T-helper 2 cell (primary cell): ENCODE measurements at places on chromosomes 11 and 22.
A peak's percentile ranks its signal among the peaks of the same experiment; 100 is the strongest.

- no peak for DNase-seq
Measured at GRCh38 chr11:57276971-57277675, 40.1 kb upstream of the APLNR start.

GRCh38 chr11:17391493-17392355, 3.3 kb upstream of the KCNJ11 start:
- DNase-seq: no peak

GRCh38 chr11:91308069-91308468, 916.5 kb upstream of the FAT3 start:
- no peak for DNase-seq

- DNase-seq: no peak
Measured at GRCh38 chr11:113182288-113182687, 132.1 kb upstream of the TTC12 start.

DNA sequence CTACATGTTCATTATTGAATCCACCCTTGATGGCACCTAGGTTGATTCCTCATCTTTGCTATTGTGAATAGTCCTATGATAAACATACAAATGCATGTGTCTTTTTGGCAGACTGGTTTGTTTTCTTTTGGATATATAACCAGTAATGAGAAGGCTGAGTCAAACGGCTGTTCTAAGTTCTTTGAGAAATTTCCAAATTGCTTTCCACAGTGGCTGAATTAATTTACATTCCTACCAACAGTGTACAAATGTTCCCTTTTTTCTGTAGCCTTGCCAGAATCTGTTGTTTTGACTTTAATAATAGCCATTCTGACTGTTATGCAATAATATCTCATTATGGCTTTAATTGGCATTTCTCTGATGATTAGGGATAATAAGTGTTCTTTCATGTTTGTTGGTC, 184.9 kb downstream of the CASP12 start:
- no peak for DNase-seq

GRCh38 chr11:2219318-2220017, 47.9 kb upstream of the TH start:
- DNase-seq: no peak

GRCh38 chr22:42425337-42425988, 6.7 kb downstream of the NFAM1 start:
- no peak for DNase-seq

- DNase-seq: no peak
Measured at GRCh38 chr11:131750152-131750551, 379.7 kb downstream of the NTM start.

GRCh38 chr11:65432686-65433582, 10.3 kb downstream of the NEAT1 start:
- no peak for DNase-seq

- no peak for DNase-seq
Measured at GRCh38 chr11:63920126-63920938, 3.4 kb upstream of the RCOR2 start.

DNA sequence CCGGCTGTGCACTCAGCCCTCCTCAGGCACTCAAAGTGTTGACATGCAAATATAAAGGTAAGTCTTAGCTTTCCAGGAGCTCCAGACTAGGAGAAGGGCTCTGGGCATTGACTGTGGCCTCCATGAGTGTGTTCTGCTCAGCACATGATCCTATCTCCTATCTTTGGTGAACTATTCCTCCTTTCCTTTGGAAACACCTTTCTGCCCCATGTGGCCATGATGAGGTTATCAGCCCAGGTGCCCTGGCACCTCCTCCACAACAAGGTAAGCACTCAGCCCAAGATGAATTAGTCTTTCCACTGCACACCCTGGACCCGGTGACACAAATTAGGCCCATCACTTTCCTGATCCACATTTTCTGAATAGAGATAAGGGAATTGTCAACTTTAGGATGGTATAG, 37.9 kb upstream of the LMO1 start:
- no peak for DNase-seq

- no peak for DNase-seq
Measured at GRCh38 chr11:108961095-108961494, 296.2 kb downstream of the DDX10 start.

DNA sequence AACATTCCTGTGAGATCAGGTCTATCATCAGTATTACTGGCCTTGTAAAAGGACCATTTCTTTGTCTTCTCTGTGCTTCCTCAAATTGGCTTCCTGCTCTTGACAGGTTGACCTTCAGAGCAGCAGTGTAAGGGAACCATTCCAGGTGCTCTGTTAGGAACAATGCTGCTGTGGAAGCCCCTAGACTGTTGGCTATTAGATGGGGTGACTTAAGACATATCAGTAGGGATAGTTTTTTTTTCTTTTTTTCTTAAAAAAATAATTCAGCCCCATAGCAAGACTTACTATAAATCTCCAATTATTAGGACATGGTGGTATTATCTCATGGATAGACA, 37.6 kb downstream of the COA4 start:
- DNase-seq: no peak

GRCh38 chr11:11163236-11163635, 189.8 kb downstream of the CSNK2A3 start:
- no peak for DNase-seq

GRCh38 chr11:119912229-119912628, 183.2 kb upstream of the NECTIN1 start:
- DNase-seq: no peak

- no peak for DNase-seq
Measured at GRCh38 chr11:889687-890475, 20.7 kb downstream of the CHID1 start.

GRCh38 chr11:46534711-46535110, 59.1 kb downstream of the AMBRA1 start:
- no peak for DNase-seq

- peak; percentile 49 for DNase-seq
Measured at GRCh38 chr11:62556108-62556874, 9.7 kb upstream of the AHNAK start.

GRCh38 chr11:119342023-119342300, 1.3 kb upstream of the C1QTNF5 start:
- no peak for DNase-seq

DNA sequence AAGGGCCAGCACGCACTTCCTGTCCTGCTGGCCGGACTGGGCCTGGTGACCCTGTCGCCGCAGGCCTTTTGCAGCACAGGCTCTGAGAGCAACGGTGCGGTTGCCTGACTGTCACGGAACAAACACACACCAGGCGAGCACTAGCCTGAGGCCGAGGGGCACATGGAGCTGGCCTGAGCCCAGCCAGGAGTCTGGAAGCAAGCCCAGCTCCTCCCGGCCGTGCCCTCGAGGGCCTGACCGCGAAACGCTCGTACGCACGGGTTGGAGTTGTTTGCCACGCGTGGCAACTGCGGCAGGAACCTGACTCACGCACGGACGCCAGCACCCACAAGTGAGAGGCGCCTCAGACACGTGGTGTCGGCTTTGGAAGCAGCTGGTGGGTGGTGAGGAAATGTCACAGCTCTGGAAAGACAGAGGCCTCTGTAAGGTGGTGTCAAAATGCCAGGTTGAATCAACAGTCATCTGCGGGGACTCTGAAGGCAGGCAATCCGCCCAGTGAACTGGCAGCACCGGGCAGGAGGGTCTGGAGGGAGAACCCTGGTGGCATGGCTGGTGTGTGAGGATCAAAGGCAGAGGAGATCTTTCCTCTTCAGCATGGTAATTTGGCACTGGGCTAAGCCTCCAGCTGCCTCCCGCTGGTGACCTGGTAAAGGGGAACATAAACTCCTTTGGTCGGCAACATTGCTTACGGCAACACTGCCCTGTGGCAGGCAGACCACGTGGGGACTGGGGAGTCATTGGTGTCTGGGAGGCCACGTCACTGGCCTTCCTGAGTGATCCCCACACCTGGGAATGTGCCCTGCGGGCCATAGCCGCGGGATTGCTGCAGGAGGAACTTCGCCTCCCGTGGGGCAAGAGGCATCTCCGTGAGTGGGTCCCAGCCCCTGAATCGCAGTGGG, 15.3 kb upstream of the IL17REL start:
- DNase-seq: no peak

DNA sequence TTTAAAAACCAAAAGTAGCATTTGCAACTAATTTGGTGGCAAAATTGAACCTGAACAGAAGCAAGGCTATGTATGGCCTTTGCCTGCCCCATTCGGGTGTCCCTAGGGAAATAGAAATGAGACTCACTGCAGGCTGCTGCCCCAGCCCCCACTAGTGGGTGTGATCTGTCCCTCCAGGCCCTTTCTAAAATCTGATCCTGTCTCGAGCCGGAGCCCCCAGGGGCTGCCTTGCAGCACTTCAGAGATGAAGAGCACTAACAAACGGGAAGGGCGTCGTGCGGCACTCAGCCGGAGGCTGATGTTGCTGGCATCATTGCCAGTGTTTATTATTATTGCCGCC, 43.2 kb downstream of the CD82 start:
- DNase-seq: no peak

- DNase-seq: peak; percentile 77
Measured at GRCh38 chr11:65637794-65638419, at the start of gene SIPA1. SIPA1 (plus strand) TSS chr11:65638101; CDS start chr11:65640922, 2,821 bp downstream.

GRCh38 chr11:115363921-115364320, 140.3 kb downstream of the CADM1 start:
- DNase-seq: no peak

DNA sequence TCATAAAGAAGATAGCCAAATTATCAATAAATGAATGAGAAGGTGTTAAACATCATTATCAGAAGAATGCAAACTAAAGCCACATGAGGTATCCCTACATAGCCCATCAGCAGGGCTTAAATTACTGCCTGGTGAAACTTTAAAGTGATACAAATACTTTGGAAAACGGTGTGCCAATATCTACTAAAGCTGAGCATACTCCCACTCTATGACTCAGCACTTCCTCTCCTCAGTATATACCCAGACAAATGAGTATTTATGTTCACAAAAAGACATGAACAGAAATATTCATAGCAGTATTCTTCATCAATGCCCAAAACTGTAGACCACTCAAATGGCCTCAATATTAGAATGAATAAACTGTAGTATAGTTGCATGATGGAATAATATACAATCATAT, 284.6 kb upstream of the ZC3H12C start:
- no peak for DNase-seq

DNA sequence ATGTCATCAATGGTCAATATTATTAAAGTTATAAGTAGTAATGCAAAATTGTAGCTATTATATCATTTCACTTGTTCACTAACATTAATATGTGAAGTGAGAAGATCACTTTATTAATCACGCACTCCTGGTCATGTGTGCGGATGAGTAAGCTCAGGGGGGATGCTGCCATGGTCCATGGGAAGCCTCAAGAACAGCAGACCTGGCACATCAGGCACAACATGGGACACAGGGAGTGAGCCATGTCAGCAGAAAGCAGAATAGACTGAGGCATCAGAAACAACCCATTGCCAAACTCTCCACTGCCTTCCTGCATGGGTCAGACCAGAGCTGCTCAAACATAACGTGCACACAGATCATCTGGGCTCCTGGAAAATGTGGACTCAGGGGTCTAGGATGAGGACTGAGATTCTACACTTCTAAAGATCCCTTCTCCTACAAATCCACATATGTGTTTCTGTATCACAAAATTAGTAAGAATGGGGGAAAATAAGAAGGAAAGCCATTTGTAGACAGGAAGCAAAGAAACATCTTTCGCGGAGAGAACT, 63.8 kb upstream of the VPREB1 start:
- DNase-seq: no peak

DNA sequence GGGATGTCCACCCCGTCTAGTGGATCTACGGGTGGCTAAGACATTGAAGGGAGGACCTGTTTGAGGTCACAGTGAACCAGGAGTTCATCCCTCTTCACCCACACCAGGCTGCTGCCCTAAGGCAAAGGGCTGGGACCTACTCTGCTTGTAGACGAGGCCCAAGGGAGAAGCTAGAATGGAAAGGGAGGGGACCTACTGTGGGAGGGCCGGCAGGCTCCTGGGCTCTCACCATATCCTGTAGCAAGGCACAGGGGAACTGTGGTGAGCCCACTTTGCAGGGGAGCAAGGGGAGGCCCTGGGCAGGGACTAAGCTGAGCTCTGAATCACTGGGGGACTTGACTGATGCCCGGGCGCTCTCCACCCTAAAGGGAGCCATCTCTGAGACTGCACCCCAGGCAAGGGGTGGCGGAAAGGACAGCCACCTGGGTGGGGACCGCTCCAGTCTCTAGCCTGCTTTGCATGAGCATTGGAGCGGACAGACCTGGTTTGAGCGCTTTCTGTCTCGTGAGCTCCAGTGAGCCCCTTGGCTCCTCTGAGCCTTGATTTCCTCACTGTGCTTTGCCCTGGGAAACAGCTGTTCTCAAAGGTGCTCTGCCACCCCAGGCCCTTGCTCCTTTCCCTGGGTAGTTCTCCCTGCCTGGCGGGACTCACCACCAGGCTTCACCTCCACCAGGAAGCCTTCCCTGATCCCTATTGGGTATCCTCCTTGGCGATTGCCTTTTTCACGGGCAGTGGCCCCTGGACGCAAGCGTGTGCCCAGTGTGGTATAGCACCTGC, 24.2 kb downstream of the PARVG start:
- DNase-seq: no peak

GRCh38 chr11:74775762-74776161, 27.1 kb downstream of the RNF169 start:
- no peak for DNase-seq

GRCh38 chr22:49161002-49161850, 666.4 kb downstream of the BRD1 start:
- DNase-seq: no peak

- no peak for DNase-seq
Measured at GRCh38 chr11:70360211-70360610, 38.1 kb upstream of the CTTN start.

DNA sequence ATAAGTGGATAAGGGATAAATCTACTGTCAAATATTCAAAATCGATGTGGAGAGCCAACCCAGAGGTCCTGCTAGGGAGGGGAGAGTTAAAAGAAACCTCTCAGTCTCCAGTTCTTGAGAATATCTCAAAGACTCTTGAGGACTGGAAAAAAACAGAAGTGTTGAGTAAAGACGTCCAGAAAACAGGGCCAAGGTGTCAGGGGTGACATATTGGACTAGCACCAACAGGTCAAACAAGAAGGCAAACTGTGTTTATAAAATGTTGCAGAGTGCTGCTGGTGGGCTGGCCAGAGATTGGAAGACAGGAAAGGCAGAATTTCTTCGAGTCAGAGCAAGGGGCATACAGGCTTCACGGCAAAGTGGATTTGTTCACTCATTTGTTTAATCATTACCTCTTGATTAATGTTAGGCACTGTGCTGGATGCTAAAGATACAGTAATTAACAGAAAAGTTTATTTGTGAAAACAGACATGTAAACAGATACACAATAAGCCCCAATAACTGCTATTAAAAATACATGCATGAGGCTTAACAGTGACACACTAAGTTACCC, 33.7 kb upstream of the SMPD1 start:
- no peak for DNase-seq

DNA sequence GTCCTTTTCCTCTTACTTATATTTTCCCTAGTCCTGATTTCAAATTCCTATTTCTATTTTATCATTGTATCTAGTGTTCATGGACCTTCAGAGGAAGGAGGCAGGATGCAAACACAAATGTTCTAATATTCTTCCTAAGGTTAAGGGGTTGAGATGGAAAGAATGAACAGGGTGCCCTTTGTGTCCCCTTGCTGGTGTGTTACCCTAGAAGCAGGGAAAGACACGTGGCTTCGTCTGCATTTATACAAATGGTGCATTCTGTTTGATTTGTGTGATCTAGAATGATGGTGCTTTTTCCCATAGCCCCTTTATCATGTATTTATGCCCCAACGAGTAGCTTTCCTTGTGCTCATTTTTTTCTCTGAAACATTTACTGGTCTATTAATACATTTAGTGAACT, 76.2 kb downstream of the PLEKHA7 start:
- no peak for DNase-seq
